Activated CD4-positive, alpha-beta T cell treated with anti-CD3 and anti-CD28 coated beads, Interleukin-2, amount 10 ng/mL, durations not matched to agents 7 days and 5 days (primary cell): ENCODE measurements at places on chromosomes 16 and 17.

DNA sequence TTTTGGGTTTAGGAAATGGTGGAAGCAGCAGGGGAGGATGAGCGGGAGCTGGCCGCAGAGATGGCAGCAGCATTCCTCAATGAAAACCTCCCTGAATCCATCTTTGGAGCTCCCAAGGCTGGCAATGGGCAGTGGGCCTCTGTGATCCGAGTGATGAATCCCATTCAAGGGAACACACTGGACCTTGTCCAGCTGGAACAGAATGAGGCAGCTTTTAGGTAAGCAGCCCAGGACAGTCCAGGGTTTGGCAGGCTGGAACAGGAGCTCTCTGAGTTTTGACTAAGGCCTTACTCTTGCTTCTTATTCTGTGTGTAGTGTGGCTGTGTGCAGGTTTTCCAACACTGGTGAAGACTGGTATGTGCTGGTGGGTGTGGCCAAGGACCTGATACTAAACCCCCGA, 41.4 kb downstream of the SF3B3 start:
- DNase-seq = no peak

GRCh38 chr16:9300252-9300651, 208.8 kb downstream of the HAPSTR1 start:
- DNase-seq = no peak

GRCh38 chr17:38727736-38728135, 2.4 kb upstream of the CISD3 start:
- DNase-seq = peak; percentile 55

GRCh38 chr17:27895123-27895895, 2.1 kb upstream of the LYRM9 start:
- DNase-seq = no peak

- DNase-seq = no peak
These were observed 90.3 kb downstream of the ITFG1 start for GRCh38 chr16:47370536-47370935.

DNA sequence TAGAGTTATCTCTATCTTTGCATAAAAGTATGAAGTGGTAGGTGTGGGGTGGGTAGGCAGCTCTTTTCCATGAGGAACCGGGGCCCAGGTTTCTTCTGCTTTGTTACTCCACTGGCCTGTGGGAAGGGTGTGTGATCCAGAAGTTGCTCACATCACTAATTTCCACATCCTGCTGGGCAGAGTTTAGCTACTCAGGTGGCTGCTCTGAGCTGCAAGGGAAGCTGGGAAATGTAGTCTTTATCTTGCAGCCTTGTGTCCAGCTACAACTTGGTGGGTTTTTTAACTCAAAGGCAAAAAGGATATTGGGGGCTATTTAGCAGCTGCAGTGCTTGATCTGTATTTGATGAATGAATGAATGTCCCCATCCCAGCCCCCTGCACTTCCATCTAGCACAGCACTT, 335.3 kb downstream of the SNX29 start:
- no peak for DNase-seq

DNA sequence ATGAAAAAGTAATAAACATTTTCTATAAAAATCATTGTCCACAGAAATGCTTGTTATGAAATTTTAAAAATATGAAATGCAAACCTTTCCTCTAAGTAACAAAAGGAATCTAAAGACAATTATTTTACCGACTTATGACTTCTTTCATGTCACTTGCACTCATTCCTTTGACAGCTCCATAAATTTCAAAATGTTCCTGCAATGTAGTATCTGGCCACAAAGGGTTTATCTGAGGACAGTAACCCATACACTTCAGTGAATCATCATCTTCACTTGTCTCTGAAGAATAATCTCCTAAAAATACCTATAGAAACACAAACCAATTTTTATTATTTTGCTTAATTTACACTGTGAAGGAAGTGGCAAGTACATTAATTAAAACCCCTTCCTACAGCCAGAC, 25.6 kb upstream of the ABCA10 start:
- no peak for DNase-seq
